Activated effector memory CD4-positive, alpha-beta T cell treated with Interleukin-2 at 50 U/mL for 16 hours (primary cell): ENCODE measurements at places on chromosomes 1 and 21.
A peak's percentile ranks its signal among the peaks of the same experiment; 100 is the strongest.

DNA sequence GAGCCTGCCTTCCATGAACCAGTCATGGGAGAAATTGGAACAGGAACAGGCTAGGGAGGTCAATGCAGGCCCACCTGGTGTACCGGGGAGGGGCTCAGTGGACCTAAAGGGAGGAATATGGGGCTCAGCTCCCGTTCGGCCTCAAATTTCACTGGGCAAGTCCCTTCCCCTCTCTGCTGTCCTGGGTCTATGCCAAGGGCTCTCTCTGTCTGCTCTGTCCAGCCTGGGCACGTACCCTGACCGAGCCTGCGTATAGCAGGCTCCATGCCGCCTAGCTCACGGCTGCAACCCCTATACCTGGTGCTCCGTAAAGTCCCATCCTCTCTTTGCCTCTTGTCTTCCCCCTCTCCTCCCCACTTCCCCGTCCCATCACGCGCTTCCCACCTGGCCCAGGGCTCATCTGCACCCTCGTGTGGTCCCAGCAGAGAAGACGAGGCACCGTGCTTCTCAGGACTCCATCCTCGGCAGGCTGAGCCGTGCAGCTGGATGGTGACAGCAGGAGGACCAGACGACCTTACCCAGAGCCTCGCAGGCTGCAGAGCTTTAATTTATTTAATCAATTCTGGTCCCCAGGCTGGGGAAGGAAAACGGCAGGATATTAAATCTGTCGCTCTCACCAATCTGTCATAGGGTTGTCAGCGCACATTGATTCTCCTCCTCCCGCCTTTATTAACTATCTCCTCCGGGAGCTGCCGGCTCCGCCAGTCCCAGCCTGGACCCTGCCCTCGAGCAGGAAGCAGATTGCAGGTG, 25.0 kb upstream of the DISP3 start:
- no peak for DNase-seq

DNA sequence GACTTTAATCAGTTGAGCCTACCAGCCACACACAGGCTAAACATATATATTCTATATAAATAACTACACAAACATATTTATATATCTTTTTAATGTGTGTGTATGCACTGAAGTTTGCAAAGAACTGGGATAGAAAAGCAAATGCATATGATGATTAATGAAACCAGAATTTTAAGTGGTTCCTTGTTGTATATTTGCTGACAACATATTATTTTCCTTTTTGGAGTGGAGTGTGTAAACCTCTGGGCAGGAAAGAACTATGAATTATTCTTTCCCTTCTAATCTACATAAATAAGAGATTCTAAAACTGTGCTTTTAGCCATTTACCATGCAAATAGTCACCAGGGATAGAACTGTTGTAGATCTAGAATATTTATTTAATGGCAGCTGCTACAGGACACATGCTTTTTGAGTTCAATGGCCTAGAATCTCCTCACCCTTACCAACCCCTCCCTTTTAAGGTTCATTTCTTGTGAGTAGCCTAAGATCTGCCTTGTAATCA, 187.6 kb downstream of the BACH1 start:
- DNase-seq = no peak

DNA sequence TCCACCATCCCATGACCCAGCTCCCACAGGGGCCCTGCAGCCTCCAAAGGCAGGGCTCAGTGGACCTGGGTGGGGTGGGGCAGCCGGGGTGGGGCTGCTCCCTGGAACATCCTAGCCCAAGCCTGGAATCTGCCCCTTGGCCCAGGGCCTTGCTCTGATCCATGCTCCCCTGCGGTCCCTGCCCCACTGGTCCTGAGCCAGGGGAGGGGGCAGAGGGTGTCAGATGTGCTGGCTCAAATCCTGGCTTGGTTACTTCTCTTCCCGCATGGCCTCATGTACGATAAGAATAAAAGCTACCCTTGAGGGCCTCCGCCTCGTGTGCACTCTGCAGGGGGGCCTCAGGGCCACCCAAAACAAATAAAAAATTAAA, 819 bp downstream of the SLC25A34 start:
- no peak for DNase-seq

- DNase-seq = no peak
These were observed 66.3 kb upstream of the NTPCR start for GRCh38 chr1:232883992-232884661.

DNA sequence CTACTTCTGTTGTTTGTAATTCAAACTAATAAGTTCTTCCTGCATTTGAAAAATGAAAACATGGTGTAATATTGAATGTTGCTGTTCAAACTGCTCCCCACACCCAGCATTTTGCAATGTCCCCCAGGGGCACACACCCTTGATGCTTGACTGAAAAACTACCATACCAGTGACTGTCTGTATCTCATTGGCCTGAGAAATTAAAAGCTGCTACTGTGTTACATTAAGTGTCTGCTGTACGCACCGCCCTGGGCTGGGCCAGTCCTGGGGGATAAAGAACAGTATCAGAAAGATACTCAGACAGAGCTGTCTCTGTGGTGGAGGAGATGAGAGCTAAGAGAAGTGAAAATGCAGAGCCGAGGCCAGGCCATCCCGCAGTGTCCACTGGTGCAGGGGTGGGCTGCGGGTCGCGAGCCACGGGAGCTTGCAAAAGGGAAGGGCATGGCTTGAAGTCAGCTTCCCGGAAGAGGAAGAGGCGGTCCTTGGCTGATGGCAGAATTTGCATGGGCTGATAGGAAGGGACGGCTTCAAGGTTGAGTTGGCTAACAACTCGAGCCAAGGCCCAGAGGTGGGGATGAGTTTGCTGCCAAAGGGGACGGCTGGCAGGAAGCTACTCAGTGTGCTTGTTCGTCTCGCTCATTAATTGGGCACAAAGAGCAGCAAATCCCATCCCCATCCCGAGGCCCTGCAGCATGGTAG, 329.8 kb upstream of the VAMP3 start:
- no peak for DNase-seq

DNA sequence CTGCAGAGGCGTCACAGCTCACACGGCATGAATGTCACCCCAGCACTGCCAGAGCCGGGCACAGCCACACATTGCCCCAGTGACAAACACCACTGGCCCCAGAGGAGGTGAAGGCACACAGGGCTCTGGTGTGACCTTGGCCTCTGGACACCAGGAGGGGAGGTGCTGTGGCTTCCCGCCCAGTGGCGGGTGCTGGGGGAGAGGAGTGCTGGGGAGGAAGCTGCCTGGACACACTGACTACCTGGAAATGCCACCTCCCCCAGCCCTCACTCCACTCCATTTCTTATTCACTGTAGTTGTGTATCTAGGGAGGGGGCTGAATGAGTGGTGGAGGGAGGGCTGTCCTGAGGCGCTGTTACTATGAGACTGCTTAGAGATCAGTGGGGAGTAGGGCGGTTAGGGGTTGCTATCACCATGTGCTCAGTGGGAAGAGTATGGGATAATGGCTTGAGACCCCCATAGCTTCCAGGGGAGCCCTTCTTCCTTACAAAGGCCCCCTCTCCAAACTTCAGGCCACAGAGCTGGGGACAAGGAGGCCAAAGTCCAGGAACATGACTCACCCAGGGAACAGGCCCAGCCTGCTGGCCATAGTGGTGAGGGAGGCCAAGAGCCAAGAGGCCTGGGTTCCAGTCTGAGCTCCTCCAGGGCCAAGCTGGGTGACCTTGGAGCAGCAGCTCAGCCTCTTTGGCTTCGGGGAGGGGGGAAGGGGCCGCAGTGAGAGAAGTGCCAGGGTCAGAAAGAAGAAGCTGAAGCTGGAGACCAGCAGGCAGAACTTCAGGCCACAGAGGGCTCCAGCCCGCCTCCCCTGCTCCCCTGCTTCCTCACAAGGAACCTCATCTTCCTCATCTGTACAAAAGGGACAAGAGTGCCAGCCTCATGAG, 40.1 kb downstream of the AHDC1 start:
- DNase-seq = no peak

DNA sequence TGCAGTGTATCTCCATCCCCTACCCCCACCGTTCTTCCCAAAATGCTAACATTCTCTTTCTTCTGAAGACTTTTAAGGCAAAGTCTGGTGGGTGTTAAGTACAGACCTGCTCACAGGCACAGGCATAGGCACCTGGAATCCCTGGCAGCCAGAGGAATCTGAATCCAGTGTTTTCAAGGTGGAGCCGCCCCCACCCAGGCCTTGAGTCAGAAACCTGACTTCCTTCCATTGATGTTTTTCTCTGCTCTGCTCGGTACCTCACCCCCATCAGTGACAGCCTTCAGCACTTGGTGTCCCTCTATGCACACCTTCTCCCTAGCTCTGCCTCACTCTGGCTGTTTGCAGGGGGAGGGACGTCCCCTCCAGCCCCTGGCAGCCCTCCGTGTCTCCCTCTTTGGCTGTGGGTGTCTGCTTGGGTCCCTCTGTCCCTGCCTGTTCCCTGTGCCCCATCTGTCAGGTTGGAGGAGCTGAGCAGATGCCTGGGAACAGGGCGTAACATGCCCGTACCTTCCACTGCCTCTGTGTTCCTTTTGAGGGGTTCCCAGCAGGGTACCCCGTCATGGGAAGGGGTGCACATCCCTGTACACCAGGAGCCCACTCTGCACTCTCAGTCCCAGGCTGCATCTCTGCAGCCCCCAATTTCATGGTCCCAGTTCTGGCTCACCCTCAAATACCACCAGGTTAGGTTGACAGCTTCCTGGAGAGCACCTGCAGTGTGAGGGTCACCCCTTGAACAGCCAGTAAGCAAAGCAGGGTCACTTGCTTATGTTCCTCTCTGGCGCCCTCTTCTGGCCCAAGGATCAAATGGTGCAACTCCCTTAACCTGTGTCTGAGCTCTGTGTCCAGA, 6.7 kb downstream of the NCDN start:
- DNase-seq = peak; percentile 61

GRCh38 chr1:54774820-54775498, 10.6 kb upstream of the PARS2 start:
- DNase-seq = no peak

DNA sequence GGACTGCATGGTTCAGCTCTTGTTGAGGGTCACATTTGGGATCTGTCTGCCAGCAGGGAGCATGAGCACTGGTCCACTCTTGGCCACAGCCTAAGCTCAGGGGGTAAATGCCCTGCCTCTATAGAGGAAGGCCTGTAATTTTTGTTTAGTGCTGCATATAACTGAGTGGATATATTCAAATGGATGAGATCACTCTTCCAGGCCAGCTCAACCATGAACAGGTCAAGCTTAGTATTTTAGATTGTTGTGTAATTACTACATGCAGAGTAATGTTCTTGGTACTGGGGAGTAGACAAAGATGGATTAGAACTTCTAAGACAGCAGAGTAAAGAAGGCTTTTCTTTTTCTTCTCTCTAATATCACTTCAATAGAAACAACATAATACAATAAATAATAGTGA, 376.9 kb downstream of the GPATCH2 start:
- DNase-seq = no peak
